ENCODE measurements at places on chromosomes 16 and 17.
A peak's percentile ranks its signal among the peaks of the same experiment; 100 is the strongest.

DNA sequence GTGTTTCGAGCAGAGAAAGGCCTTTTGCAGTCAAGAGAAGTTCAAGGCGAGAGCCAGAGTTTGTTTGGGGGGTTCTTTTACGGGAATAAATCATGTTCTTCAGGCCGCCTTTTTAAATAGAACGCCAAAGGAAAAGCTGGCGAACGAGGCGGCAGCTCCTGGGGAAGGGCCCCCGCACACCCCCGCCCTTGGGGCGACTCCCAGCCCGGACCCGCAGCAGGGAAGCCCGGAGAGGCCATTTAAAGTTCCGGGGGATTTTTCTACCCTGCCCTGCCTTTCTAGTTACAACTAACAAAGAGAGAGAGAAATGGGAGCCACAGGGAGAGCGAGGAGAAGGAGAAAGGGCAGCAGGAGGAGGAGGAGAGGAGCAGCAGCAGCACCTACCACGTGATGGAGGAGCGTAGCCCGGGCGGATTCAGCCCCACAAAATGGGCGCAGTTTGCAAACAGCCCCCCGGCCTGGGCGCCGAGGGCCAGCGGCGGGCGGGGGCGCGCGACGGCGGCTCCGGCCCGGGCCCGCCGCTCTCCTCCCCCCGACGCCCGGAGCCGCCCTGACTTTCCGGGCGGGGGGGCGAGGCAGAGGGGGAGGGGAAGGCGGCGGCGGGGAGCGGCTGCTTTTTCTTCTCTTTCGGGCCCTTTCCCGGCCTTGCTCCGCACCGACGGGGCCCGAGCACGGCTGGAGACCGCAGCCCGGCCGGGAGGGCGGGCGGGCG, 634 bp downstream of the KANSL1 start:
- DNase-seq = peak; percentile 39

DNA sequence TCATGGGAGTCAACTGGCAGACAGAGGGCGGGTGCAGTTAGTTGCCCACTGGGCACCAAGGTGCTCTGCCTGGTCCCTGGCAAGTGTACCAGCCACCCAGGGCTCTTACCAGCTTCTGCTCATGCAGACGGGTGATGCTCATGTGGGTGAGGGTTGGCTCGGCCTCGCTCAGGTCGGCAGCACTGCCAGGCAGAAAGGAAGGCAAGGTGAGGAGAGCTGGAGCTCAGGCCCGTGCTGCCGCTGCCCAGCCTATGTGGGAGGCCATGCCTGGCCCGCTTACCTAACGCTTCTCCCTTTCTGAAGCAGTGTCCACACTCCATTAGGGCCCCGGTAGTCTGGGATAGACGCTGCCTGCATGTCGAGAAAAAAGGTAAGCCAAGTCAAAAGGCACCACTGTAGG, 2.6 kb downstream of the SIRT7 start:
- no peak for DNase-seq

GRCh38 chr17:82491196-82491530, 28.4 kb upstream of the FOXK2 start:
- no peak for DNase-seq

DNA sequence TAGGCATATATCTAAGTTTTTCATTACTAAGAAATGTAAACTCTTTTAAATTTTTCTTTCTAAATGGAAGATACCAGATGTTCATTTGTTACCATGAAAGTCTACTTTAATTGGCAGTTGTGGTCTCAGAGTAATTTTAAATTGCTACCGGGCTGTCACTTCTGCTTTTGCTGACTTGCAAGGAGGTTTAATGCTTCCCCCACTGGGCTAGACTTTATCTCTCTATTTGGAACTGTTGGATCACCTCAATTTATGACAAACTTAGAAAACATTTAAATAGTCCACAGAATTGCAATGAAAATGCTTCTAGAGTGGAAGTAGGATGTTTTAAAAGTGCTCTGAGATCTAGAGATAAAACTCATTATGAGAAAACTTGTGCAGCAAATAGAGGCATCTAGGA, 479.8 kb upstream of the GOT2 start:
- no peak for DNase-seq

DNA sequence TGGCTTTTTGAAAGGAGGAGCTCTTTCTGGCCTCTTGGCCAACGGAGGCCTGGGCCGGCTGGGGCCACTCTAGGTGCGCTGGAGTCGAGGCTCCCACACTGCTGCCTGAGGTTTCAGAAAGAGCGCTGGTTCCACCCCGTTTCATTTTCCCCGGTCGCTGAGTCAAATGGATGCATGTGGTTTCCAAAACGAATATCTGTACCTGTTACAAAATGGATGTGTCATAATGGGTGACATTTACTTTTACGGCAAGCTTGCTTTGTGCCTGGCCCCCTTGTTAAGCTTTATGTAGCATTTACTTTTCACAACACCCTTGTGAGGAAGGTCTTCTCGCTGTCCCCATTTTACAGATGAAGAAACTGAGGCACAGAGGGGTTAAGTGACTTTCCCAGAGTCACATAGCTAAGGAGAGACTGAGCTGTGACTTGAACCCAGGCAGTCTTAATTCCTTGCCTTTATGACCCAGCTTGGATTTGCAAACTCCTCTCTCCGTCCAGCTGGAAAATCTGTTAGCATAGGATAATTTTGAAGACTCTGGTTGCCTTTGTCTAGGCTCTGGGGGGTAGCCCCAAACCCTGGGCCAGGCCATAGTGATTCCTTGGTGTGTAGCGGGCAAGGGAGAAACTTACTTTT, 10.6 kb downstream of the KSR1 start:
- DNase-seq = no peak

DNA sequence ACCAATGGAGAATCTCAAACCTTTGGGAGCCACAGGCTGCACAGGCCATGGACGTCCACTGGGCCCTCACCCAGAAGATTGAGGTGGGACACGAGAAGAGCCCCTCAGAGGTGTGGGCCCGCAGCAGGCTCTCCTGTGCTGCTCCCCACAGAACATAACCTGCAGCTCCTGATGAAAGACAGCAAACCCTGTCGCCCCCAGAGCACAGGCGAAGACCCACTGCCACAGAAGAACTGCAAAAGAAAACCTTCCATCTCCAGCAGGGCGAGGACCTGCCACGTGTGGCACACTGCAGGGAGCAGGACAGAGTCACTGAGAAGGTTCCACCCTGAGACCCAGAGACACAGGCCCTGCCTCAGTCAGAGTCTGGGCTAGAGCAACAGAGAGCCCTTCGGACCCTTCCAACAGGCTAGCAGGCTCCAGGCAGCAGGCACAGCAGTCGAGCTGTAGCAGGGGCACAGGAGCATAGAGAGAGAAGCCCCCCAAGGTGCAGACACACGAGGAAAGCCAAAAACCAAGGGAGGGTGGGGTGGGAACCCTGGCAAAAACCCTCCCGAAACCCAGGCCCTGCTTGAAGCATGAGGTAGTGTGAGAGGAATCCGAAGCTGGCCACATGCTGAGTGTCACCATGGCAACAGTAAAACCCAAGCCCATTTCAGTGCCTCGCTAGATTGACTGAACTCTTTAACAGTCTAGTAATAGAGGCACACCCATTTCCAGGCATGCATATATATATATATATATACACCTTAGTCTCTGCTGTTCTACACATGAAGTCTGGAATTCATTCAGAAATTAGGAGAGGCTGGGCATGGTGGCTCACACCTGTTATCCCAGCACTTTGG, 60.0 kb upstream of the CHMP6 start:
- DNase-seq = no peak
